Central memory CD8-positive, alpha-beta T cell (primary cell): ENCODE measurements at places on chromosomes 4 and X.

GRCh38 chr4:177391953-177392352 lies 50.3 kb downstream of the AGA start:
- DNase-seq, result no peak

DNA sequence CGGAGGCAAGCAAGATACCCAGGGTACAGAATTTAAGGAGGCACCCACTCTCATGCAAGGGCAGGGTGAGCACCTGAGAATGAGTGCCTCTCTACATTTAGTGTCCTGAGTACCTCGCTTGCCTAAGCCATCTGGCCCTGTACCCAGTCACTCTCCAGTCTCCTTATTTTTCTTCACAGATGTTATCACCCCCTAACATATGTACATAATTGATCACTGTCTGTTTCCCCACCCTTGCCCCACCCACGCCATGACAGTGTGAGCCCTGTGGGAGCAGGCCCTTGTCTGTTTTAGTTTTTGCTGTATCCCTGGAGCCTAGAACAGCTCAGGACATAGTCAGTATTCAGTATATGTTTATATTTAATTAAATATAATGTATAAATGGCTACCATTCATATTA lies 113.6 kb downstream of the SPRY1 start:
- no peak for DNase-seq

DNA sequence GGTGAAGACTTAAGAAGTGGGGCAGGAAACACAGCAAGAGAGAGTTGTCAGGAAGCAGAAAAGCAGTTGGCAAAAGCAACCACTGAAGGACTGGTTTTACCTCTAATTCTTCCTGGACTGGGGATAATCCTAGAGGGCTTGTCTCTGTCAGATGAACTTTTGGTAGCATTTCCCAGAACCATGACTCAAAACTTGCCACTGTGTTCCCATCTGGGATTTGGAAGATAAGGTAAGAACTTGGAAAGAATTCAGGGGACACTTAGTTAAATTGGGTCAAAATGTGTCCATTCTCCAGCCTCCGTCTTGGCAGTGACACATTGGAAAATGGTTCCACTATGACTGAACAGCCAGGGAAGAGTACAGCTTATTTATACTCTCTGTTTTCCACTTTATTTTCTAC lies 55.7 kb downstream of the CD38 start:
- DNase-seq, result no peak

- no peak for DNase-seq
These were observed 104.7 kb upstream of the GPM6A start for GRCh38 chr4:175916626-175917351.

GRCh38 chrX:117744958-117745357 lies 371.7 kb downstream of the KLHL13 start:
- DNase-seq, result no peak

DNA sequence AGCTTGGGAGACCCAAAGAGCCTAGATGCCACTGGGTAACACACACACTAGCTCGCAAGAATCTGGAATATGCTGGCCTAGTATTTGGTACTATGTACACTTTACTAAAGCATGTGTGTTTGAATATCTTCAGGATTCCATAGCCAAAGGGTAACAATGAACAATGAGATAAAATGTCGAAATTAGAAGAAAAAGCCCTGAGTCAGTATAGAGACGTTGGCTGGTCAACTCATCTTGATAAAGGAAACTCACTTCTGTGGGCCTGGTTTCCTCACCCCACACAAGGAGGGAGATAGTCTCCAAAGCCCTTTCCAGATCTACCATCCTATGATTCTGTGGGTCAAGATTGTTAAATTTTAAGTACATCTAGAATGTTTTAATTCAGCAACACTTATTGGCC lies 6.9 kb downstream of the ZDHHC9 start:
- DNase-seq, result no peak

- DNase-seq, result no peak
These were observed 4.3 kb downstream of the PSAPL1 start for GRCh38 chr4:7430368-7430964.

DNA sequence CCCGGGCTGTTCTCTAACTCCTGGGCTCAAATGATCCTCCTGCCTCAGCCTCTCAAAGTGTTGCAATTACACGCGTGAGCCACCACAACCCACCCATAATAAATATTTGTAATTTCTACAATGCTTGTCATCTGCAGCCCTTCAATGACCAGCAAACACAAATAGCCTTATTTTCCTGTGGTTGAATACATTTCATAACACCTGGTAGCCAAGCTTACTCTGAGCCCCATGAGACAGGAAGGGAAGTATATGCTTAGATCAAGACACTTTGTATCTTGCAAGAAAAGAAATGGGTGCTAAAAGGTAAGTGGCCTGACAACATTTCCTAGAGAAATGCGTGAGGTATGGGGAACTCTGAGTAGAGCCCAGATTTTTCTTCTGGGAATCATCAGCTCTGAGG lies 56.9 kb upstream of the PDGFRA start:
- DNase-seq, result no peak

DNA sequence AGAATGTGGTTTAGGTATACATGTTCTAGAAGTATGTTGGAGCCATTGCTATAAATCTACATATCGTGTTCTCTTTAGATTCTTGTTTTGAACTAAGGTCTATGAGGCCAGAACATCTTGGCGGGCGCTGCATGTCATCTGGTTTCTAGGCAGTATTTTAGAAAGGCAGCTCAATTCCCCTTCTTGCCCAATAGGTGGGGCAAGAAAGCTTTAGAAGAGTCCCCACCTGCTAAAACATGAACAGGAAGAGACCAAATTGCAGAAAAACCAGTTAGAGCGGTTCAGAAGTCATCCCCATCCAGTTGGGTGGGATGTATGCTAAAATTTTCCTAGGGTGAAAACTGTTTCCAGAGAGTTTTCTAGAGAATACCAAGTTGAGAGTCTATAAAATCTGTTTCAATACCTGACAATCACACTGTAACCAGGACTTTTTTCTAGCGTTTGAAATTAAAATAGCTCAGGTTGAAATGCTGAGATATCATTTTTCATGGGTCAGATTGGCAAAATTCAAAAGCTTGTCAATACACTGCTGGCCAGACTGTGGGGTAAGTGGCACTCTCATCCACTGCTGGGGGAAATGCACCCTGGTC lies 17.5 kb upstream of the SH3KBP1 start:
- DNase-seq, result no peak

DNA sequence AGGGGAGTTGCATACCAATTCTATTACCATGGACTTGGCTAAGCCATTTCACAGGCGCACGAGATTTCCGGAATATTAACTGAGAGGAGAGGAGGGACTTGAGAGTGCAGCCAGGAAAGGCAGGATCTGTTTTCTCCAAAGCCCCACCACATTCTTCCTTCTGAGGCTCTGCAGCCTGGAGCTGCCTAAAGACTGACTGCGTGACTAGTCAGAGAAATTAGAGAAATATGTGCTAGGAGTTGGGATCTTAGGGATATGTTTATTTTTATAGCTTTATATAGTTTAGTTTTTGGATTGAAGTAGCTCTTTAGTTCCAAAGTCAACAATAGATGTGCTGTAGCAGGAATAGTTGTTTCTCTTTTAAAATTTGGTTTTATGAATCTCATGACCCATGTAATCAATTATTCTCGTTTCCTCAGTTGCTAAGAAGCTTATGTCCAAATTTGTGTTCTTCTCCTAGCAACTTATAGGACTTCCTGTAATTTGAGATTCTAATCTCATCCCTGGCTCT lies 300.1 kb upstream of the DDX53 start:
- DNase-seq, result no peak

GRCh38 chr4:7075962-7076695 lies 8.3 kb upstream of the GRPEL1 start:
- no peak for DNase-seq

- no peak for DNase-seq
These were observed 89.1 kb upstream of the CLNK start for GRCh38 chr4:10773656-10774055.

DNA sequence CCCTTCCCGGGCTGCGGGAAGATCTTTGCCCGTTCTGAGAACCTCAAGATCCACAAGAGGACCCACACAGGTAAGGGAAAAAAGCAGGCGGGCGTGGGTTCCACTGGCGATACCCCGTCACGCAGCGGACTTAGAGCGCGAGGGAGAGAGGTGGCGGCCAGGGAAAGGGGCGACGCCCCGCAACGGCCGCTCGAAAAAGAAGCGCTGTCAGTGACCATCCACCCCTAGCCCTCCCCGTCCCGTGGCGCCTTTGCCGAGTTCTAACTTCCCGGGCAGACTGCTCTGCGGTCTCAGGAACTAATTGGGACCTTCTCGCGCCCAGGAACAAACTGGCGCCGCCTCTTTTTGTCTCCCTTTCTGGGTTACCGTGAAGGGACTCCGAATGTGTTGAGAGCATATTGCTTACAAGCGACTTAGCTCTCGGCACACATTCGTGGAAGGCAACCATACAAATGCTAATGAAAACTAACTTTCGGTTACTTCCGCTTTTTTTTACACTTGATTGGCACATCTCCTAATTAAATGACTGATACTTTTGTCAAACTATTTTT lies 1.8 kb downstream of the ZIC3 start:
- no peak for DNase-seq

- no peak for DNase-seq
These were observed 139.9 kb upstream of the ETNPPL start for GRCh38 chr4:108902769-108903168.

DNA sequence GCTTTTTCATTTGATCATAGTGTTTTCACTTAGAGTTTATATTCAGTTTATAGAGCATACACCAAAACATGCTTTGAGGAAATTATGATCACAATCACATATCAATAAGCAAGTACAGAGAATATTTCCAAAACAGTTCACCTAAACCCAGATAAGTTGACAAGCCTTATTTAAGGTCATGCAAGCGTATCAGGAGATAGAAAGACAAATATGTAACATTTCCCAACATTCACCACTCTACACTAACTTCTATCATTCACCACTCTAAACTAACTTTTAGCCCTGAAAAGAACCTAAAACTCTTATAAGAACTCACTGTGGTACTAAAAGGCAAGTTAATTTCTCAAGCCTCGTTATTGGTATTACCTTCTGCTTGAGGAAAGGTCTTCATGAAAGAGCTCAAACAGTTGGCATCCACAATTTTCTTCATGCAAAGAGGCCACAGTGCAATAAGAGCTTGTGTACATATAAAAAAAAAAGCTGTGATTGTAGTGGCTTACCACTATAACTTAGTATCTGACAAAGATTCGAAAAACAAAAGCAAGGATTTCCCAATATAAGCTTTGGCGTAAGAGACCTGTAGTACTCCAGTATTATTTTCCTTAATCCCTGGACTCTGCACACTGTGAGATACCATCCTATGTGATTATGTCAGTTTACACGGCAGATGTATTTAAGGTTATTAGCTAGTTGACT lies 903.3 kb downstream of the STIM2 start:
- no peak for DNase-seq

GRCh38 chr4:56231410-56231809 lies 155.9 kb downstream of the AASDH start:
- DNase-seq, result no peak

- no peak for DNase-seq
These were observed 12.7 kb upstream of the STARD8 start for GRCh38 chrX:68634649-68635227.

- no peak for DNase-seq
These were observed 31.3 kb upstream of the ANXA5 start for GRCh38 chr4:121728066-121728465.

- no peak for DNase-seq
These were observed 399.9 kb downstream of the GASK1B start for GRCh38 chr4:157772907-157773306.

GRCh38 chr4:17055788-17056187 lies 157.3 kb upstream of the LDB2 start:
- DNase-seq, result no peak

DNA sequence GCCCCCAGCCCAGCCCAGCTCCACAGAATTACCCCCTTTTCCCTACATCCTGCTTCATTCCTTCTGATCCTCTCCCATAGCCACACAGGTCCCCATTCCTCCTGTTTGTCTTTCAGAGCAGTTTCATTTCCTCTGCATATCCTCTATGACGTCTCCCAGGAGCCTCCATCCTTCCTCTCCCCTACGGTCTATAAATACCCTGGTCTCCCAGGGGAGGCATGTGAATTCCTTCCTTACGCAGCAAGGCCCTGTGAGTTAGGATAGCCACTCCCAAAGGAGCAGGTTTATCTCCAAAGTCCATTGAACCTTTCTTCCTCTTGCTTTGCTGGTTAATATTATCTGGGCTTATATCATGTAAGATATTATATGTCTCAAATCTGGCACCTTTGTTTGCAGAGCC lies 8.4 kb upstream of the APLN start:
- no peak for DNase-seq

DNA sequence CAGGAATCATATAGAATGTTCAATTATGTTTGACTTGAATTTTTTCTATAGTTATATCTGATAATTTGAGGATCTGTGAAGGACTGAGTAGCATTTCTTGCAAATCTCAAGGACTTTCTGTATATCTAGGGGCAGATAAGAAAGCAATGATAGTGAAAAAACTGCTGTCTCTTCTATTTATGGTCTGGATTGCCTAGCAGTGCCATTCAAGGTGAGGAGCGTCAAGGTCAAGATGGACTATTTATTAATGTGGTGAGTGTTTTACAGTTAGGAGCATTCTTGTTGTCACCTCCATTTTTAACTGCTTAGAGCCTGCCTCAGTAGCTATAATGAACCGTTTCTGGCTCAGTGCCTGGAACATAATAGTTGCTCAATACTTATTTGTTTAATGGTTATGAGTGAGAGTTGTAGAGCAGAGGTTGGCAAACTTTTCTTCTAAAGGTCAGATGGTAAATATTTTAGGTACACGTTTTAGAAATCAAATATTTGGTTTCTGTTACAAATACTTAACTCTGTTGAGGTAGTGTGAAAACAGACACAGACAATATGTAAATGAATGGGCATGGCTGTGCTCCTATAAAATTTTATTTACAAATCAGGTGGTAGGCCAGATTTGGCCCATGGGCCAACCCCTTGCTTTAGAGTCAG lies 523.2 kb upstream of the IGFBP7 start:
- no peak for DNase-seq

DNA sequence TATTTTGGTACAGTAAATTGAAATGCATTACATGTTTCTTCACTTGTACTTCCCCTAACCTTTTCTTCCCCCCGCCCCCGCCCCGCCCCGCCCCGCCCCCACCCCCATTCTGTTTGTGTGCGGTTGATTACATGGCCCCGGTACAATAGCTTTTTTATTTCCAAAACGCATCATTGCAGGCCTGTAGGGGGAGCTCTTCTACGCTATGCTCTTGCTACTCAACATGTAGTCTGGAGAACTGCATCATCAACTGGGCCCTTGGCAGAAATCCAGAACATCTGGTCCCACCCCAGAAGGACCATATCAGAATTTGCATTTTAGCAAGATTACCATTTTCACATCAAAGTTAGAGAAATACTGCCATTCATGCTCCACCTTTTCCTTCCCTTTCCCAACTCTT lies 333.3 kb upstream of the DDX53 start:
- no peak for DNase-seq

- DNase-seq, result no peak
These were observed 2.1 kb upstream of the LEF1 start for GRCh38 chr4:108170631-108171338.

DNA sequence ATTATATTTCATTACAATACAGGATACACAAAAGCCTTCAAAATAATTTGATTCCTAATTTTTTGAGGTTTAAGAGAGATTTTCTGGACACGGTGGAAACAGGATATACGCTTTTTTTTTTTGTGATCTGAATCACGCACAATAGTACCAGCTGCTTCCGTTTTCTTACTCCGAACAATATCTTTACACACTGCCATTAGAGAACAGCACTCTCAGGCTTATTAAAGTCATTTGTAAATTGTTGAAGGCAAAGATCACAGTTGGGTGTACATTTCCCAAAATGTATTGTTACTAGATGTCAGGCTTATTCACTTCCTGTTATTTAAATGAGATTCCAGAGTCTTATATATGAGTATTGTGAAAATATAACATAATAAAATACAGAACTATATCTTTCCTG lies 71.5 kb downstream of the TMEM47 start:
- DNase-seq, result no peak

GRCh38 chr4:70603856-70604255 lies 11.8 kb downstream of the AMBN start:
- no peak for DNase-seq
